Inflammatory macrophage treated with lipopolysaccharide for 4 hours (primary cell): ENCODE measurements at places on chromosomes 6 and 20.

DNA sequence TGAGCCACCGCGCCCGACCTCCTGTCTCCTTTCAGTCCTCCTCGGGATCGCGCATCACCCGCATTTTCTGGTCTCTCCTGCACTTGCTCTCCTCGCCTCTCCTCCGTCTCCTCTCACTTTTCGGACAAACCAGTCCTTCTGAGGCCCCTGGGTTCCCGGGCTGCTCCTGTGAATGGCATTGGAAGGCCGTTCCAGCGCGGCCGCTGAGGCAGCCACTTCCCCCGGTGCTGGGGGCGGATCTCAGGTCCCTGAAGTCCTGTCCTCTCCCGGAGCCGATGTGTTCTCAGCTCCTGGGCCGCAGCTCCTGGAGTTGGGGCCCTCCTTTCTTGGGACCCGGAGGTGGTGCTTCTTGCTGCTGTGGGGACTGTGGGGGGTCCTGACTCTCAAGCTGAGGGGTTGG, 803 bp downstream of the MICB start:
- no peak for DNase-seq

DNA sequence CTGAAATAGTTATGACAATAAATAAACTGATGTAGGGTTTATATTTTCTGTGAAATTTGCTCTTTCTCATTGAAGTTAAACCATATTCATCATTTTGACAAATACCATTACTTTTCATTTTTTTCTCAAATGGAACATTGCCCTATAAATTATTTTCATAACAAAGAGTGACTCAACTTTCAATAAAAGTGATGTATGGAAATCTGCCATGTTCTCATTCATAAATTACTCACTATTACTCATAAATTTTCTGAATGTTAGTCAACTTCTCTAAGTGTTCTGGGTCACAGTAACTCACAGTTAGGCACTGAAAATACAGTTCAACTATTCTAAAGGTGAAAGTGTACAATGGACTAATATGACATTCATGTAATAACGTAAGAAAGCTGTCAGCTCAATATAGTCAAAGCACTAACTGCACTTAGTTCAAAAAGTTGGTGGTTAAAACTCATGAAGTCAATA, 19.0 kb upstream of the STX11 start:
- DNase-seq: peak; percentile 82

- no peak for DNase-seq
These were observed 47.1 kb upstream of the TMX4 start for GRCh38 chr20:8066662-8067061.

DNA sequence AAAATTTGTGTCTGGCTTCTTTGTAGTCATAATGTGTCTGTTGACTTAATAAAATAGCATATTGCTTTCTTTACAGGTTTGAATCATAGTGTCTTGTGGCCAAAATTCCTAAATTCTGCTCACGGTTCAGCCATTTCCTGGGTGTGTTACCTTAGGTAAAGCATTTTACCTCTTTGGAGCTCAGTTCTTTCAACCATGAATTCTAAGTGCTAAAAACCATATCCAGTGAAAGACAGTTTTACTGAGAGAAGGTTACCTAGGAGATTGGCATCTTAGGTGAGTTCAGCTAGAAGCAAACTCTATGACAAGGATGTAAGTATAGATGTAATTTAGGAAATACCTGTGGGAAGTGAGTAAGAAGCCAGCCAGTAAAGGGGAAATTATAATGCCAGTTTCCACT, 20.7 kb downstream of the CRYBG1 start:
- peak; percentile 10 for DNase-seq

DNA sequence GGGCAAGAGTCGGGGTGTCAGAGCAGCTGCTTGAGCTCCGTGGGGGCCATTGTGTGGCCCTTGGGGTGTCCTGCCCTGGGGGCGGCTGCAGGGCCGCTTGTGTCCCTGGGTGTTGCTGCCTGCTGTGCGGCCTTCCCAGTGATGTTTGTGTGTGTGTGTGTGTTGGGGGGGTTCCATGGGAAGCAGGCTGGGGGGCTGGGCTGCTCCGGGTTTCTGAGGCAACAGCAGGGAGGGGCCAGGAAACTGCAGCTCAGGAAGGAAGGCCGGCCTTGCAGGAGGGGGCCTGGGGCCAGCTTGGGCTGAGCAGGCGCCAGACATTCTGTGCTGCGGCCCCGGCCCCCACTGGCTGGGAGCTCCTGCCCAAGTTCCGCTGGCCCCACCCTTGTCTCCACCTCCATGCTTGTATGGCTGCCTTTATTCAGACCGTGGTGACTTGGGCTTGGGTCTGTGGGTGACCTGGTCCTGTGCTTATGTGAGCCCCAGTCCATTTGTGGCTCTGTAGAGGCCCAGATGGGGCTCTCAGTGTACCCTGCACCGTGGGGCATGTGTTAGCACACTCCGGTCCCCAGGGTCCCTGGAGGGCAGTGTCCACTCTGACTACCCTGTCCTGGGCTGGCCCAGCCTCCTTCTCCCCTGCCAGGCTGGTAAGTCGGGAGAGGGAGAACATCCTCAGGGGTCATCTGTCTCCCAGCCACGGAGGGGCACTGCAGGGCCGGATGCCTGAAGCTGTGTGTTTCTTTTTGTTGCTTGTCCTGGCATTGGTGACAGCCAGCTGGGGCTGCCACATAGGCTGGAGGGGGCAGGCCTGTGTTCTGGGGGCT, 4.6 kb upstream of the SOX18 start:
- DNase-seq: peak; percentile 19

- peak; percentile 25 for DNase-seq
These were observed 148.3 kb downstream of the GPX5 start for GRCh38 chr6:28673787-28674671.

DNA sequence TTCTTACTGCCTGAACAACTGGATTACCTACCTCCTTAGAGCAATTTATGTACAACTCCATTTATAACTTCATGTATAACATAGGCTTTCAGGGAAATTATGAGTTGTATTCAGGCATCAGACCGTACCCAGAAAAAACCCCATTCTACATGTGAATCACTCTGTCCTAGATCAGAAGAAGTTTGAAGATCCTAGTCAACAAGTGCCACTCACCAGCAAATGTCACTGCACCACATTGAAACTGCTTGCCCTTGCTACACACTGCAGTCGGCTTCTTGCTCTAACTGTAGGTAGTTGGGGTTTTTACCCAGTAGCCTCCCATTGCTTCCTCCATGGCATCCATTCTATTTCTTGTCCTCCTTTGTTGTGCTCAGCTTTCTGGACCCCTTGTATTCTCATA, 132.4 kb downstream of the DNAH8 start:
- DNase-seq: no peak

GRCh38 chr6:7920425-7920824, 9.8 kb upstream of the TXNDC5 start:
- no peak for DNase-seq

DNA sequence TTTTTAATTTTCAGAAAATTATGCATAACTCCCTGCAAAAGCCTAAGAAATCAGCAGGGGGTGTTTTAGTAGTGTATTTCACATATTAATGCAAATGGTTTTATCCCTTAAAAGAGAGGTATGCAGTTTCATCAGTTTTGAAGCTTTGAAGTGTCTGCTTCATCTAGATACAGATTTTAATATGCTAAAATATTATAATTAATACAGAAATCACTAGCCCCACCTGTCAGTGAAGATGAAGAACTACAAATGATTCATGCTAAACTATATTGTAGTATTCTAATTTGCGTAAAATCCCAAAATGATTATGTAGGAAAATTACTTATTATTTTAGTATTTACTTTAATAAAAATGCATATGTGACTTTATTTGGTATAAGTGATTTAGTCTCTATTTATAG, 2.9 kb upstream of the TFB1M start:
- DNase-seq: peak; percentile 20

GRCh38 chr6:87589693-87590416, at the start of the genes ORC3 and RARS2:
ORC3 (plus strand) TSS chr6:87590135; CDS start chr6:87590169, 34 bp downstream.
RARS2 (minus strand) TSS chr6:87589987; CDS start chr6:87589957, 30 bp downstream.
- DNase-seq: peak; percentile 96

DNA sequence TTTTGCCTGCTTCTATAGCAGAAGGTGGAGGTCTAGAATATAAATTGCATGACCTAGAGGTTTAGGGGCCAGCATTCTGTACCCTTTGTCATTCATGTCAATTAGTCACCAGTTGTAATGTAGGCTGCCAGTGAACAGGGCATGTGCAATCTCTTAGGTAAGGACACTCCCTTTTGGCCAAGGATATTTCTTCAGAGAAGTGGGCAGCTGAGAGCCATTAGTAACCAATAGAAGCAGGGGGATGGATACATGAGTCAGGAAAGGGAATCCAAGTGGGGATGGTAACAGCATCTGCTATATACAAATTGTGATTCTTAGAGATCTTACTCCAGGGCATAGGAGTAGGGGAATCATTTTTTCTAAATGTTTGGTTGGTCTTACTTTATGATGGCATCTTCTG, 494.2 kb upstream of the JAG1 start:
- no peak for DNase-seq

DNA sequence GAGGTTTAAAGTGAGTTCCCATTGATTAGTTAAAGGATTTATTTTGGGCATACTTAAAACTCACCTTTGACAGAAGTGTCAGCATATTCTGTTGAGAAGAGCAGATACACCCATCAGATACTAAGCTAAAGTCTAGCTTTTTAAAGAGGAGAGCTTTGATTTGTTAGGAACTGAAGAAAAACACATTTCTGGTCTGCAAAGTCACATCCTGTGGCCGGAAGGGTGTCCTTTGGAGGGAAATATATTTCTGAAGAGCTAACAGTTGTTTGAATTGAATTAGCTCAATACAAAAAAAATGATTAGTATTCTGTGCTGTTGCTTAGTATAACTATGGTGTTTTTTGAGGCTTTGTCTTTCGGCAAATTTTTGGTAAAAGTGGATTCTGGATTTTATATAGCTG, 302.7 kb downstream of the RFPL4B start:
- no peak for DNase-seq

GRCh38 chr6:36442103-36442670, 467 bp downstream of the PXT1 start:
- DNase-seq: peak; percentile 84

DNA sequence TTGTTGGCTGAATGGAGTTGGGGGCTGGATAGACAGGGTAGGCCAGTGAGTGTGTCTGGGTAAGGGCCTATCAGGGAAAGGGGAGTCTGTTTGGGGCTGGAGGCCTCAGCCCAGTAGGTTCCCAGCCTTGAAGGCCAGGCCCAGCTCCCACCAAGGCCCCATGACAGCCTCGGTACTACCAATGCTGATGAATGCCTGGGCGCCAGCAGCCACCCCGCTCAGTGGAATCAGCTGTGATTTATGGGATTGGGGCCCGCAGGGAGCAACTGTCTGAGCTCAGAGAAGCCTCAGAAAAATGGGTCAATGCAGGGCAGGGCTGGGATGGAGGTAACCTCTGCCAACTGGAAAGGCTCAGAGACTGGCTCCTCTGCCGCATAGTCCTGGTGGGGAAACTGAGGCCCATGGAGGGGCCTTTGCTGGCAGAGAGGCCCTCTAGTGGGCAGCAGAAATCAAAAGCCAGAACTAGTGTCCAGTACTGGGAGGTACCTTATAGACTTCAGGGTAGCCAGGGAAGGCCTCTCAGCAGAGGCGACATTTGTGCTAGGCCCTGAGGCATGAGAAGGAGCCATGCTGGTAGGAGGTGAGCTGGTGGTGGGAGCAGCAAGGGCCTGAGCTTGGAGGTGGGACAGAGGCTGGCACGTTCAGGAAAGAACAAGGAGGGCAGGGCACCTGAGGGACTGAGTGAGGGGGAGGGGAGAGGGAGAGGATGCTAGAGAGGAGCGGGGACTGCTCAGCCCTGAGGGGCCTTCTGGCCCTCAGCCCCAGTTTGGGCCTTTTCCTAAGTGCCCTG, 36.4 kb downstream of the DLGAP4 start:
- DNase-seq: no peak

- no peak for DNase-seq
These were observed 57.9 kb downstream of the SESN1 start for GRCh38 chr6:109036574-109037294.

GRCh38 chr20:32991792-32992641, 12.2 kb downstream of the SUN5 start:
- DNase-seq: no peak

- DNase-seq: no peak
These were observed 348 bp upstream of the PYGB start for GRCh38 chr20:25247518-25247955.

DNA sequence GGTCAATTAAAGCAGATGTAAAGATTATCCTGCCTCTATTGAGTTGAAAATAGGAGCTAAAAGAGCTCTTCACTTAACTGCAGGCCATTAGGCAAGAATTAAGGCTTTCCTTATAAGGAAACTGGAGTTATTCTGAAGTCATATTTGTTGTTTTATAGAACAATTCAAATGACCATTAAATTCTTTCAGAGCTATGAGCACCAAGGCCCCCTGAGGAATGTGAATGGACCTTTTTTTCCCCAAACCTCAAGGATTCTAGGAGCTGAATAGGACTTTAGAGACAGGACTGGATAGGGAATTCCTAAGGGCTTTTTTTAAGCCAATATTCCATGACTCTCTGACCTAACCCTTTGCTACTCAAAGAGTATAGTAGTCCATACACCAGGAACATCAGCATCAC, 565.7 kb upstream of the BTBD3 start:
- no peak for DNase-seq

DNA sequence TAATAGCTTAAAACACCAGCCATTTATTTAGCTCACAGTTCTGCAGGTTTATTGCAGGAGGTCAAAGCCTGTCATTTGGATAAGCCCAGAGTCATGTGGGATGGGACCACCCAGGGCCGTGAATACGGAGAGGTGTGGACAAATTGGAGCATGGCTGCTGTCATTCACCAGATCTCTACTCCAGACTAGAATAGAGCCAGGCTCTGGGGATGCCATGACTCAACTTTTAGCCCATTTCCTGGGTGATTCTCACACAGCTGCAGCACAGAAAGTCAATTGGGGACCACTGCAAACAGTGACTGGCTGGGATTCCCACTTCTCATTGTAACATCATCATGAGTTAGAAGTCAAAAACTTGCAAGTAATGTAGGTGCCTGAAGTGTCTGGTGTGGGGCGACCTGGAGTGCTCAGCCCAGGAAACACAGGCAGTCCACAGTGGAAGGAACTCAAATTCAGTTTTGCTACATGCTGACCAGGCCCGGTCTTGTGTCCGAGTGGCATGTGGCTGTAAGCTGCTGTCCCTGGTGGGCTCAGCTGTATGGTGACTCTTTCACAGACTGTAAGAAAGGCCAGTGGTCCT, 174.3 kb downstream of the SCP2D1 start:
- DNase-seq: no peak
